Mammary epithelial cell (primary cell): ENCODE measurements at places on chromosomes 16 and 17. TPM values are rescaled to one million over a fixed set of nuclear protein-coding genes. Genes with fewer than 3 reads are reported as not detected.

The GUCY2D gene
- not detected for total RNA-seq

The MYH13 gene
- not detected for total RNA-seq

The ASPA gene
- 0.59 and 0.75 TPM in 2 replicates for total RNA-seq

The TEKT1 gene
- not detected for total RNA-seq

The PYDC1 gene
- total RNA-seq: not detected

The ABCC11 gene
- 0.19 and 0.47 TPM in 2 replicates for total RNA-seq
